ENCODE measurements at places on chromosomes 4 and X. TPM values are rescaled to one million over a fixed set of nuclear protein-coding genes. Genes with fewer than 3 reads are reported as not detected.

GRCh38 chrX:39161611-39162255 is 360.5 kb downstream of the MID1IP1 start:
- DNase-seq, result no peak

- DNase-seq, result no peak
Observed at GRCh38 chrX:70176938-70177533, at the start of gene DGAT2L6. Gene DGAT2L6 (plus strand): TSS chrX:70177483. CDS start chrX:70177583, 100 bp downstream.

Gene MTNR1A
- total RNA-seq, result 0.05 TPM

Gene HSD17B10
- 92.6 TPM for total RNA-seq

- no peak for DNase-seq
Observed at GRCh38 chr4:24070117-24070516, 180.3 kb upstream of the PPARGC1A start.

DNA sequence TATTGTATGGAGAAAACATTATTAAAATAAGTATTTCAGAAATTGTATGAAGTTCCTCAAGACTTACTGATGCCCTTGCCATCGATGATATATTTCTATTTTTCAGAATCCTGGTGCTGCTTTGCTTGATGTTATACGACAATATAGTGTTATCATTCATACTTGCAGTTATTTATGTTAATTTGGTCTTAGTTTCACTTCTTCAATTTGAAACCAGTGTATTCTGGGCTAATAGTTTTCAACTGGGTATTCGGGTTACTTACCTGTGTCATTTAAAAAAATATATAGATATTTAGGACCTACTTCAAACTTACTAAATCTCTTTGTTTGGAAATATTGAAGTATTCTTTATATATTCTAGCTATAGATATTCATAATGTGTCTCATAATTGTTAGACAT is 1414.7 kb downstream of the C4orf33 start:
- no peak for DNase-seq

- no peak for DNase-seq
Observed at GRCh38 chr4:90572996-90573395, 445.8 kb downstream of the CCSER1 start.

- DNase-seq, result no peak
Observed at GRCh38 chr4:121243485-121243884, 79.4 kb upstream of the TNIP3 start.

Gene RWDD4
- total RNA-seq, result 25.6 TPM

DNA sequence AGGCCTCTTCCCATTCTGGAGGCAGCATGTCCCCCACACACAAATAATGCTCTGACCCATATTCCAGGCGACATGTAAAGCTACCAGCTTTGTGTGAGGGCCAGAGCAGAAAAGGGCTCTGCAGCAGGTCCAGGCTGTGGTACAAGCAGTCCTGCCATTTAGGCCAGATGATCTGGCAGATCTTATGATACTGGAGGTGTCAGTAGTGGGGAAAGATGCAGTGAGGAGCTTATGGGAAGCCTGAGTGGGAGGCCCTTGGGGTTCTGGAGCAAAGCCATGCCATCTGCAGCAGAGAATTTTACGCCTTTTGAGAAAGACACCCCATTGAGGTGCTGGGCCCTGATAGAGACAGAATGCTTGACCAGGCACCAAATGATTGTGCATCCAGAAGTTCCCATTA is 7.7 kb downstream of the SYN1 start:
- no peak for DNase-seq

DNA sequence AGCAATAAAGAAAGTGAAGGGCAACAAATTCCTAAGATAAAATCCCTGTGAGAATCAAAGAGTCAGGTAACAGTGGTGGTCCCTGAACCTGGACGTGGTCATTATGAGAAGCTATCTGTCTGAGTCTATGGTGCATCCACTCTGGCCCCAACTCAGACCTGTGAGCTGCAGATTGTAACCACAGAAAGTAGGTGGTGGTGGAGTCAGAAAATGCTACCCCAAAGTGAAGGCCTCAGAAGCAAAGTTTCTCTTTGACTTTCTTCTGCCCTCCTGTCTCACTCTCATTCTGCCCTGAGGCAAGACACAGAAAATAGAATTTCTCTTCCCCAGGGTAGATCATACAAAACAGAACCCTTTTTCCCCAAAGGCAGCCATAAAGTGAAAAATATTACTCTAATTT is 84.1 kb upstream of the NEIL3 start:
- no peak for DNase-seq

GRCh38 chr4:75741027-75741426 is 16.6 kb downstream of the USO1 start:
- DNase-seq, result no peak

Gene AIFM1
- total RNA-seq, result 30.3 TPM

- DNase-seq, result no peak
Observed at GRCh38 chr4:55727746-55728145, 91.6 kb upstream of the NMU start.

- no peak for DNase-seq
Observed at GRCh38 chr4:40228497-40229365, 31.9 kb downstream of the RHOH start.

DNA sequence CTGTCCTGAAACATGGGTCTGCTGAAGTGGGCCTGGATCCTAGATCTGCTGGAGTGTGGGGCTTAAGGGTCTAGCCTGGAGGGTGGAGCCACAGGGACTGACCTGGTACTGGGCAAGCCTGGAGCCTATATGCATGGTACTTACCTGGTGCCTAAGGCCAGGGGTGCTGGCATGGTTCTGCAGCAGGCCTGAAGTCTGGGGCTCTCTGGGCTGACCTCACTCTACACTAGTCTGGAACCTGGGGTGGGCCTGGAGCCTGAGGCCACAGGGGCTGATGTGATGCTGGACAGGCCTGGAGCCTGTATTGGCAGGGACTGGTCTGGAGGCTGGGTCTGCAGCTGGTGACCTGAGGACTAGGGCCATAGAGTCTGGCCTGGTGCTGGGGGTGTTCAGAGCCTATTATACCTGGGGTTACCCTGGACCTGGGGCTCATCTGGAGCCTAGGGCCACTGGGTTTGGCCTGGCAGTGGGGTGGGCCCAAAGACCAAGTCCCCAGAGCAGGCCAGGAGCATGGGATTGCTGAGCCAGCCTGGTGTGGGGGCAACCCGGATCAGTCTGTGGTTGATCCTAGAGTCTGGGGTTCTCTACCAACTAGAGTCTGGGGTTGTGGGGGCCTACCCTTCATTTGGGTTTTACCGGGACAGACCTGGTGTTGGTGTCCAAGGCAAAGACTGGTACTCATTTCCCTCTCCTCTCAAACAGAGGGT is 179.6 kb downstream of the SLC4A4 start:
- no peak for DNase-seq

GRCh38 chrX:49165901-49166881 is 3.6 kb downstream of the MAGIX start:
- DNase-seq, result peak; percentile 40

Measured in thymus (tissue), 14 donors.